GM06990 (cell line): ENCODE measurements at places on chromosomes 1 and 21.

DNA sequence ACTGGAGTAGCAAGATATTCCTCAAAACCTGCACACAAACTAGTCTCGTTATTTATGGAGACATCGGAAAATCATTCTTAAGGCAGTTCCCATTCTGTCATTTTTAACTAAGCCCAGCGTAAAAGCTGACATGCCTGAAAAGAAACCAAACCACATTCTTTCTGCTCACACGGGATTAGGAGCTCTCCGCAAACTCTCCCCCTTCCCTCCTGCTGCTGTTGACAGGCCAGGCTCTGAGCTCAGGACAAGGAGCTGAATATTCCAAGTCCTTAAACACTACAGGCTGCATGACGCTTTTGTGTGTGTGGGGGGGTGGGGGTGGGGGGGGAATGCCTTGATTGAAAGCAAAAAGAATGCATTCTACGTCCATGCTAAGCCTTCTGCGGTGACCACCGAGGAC is 5.2 kb downstream of the OLIG1 start:
- no peak for DNase-seq

- DNase-seq: no peak
Observed at GRCh38 chr1:23978805-23979204, 1.3 kb downstream of the SRSF10 start.

GRCh38 chr1:147625362-147625995 is 44.8 kb downstream of the ACP6 start:
- no peak for DNase-seq

- peak; percentile 90 for DNase-seq
Observed at GRCh38 chr21:42234464-42235241, 15.7 kb downstream of the ABCG1 start.

- peak; percentile 83 for DNase-seq
Observed at GRCh38 chr21:17780539-17780938, 38.6 kb downstream of the C21orf91 start.

DNA sequence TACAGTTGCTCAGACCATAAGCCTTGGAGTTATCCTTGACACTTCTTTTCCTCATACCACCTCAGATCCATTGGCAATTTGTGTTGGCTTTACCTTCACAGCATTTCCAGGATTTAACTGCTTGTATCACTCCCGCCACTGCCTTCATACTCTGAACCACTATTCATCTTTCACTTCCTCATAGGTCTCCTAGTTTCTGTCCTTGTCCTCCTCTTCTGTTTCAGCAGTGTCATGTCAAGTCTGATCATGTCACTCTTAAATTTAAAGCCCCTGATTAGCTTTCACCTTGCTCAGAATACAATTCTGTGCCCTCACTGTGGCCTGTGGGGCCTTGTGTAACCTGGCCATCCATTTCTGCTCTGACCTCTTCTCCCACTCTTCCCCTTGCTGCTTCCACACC is 34.7 kb upstream of the C1orf115 start:
- DNase-seq: peak; percentile 15

DNA sequence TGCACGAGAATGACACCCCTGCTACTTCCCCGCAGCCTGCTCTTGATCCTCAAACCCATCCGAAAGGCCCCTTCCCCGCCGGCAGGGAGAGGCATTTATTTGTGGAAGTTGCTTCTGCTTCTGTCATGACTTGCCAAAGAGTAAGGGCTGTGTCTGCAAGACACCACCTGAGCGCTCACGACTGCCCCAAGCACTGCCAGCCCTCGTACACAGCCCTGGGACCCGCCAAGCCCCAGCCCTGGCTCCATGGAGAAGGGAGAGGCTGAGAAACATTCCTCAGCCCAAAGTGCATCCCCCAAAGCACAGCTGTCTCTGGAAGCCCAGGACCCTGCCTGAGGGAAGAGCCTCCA is 6.3 kb upstream of the TPRG1L start:
- DNase-seq: no peak

- no peak for DNase-seq
Observed at GRCh38 chr1:72037745-72038343, 244.5 kb downstream of the NEGR1 start.

DNA sequence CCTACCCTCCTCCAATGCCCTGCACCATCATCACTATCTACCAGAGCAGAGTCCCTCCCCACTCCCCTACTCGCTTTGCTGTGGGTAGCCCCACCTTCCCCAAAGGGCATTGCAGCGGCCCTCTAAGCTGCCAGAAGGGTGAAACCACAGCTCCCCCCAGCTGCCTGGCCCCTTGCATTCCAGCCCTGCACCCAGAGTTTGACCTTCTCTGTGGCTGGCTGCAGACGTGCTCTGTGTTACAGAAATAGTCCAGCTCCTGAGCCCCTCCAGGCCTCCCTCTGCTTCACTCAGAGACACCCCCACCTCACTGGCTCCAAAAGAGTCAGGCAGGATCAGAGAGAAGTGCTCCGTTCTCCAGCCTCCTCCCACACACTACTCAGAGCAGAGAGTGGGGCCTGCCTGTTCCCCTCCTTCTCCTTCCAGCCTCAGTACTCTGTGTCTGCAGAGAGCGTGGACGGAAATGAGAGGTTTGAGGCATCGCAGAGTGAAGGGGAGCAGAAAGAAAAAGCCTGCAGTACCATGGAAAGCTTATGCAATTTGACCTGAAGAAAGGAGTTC is 63.2 kb downstream of the PLEKHA6 start:
- DNase-seq: no peak

DNA sequence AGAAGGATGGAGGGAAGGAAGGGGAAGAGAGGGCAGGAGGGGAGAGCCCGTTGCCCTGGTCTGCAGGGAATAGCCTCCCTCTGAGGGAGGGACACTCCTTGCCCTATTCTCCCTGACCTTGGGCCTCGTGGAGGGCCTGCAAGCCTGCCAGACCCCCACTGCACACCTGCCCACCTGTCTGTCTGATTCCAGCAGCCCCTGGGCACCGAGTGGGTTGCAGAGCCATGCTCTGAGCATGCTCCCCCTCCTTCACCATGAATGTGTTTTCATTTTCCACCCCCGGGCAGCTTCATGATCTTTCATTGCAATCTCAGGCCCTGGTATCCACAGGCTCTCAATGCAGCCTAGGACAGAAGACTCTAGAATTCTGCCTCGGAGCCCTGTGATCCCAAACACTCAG is 5.1 kb upstream of the NPHP4 start:
- no peak for DNase-seq

DNA sequence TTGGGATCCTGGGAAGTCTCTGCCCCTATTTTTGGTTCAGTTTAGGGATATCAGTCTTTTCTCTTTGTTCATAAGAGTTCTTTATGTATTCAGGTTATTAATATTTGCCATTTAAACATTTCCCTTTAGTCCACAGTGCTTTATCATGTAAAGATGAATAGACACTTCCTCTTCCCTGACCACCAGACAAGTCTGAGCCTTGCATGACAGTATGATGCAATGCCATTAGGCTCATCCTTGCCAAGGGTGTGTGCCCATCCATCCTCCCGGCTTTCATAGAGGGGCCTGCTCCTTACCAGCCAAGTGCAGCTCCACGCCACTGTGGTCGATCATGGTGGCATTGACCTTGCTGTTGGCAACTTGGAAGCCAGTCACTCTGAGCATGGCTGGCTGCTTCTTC is 52.1 kb downstream of the ZSCAN20 start:
- DNase-seq: no peak

DNA sequence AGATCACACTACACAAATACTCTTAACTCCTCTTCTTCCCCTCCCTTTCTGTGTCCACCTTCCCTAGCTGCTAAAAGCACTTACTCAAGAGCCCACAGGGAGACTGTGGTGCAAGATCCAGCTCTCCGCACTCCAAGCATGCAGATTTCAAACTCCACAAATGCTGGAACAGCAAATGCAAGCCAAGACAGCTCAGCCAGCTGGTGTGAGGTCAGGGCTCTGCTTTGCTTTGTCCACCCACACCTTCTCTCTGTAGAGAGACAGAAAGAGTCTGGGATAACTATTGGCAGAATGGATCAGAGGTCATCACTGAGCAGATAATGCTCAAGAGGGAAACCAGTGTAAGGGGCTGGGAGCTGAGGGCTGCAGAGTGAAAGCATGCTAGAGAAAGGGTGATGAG is 45.2 kb upstream of the DPT start:
- DNase-seq: no peak

- no peak for DNase-seq
Observed at GRCh38 chr1:91799159-91799558, 86.8 kb downstream of the TGFBR3 start.

DNA sequence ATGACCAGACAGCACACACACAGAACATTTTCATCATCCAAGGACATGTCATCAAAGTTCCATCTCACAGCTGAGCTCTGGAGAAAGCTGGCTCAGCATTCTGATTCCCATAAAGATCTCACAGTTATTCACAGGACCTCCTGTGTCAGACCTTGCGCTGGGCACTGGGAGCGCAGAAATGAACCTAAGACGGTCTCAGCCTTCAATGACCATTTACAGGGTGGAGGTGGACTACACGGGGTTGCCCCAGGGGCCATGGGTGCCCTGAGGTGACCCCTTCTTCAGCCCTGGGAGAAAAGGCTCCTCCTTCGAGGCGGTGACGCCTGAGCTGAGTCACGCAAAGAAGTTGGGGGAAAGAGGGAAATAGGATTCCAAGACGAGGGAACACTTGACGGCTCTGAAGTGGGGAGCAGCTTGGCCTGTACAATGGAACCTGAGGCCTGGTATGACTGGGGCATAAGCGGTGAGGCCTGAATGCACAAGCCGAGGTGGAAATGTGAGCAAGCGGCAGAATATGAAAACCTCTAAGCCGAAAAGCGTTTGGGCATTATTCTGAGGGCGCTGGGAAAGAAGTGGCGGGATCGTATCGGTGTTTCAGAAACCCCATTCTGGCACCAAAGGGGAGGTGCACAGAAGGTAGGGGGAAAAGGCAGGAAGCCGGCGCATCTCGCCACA is 797 bp downstream of the CC2D1B start:
- no peak for DNase-seq

GRCh38 chr1:113088972-113089371 is 16.0 kb downstream of the LRIG2 start:
- DNase-seq: no peak

DNA sequence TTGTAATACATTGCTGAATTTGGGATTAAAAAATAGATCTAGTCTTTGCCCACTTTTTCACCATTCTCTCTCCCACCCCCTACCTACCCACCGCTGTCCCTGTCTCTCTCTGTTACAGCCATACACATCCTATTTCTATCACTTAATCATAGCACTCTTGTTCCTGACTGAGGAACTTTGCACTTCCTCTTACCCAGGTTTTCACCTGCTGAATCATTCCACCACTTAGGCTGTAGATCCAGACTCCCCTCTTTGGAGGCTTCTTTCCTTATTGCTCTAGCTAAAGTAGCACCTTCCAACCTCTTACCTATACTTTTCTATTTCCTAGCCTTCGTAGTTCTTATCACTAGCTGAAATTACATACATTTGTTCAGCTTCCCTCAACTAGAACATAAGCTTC is 59.6 kb downstream of the ATP6V1G3 start:
- DNase-seq: no peak

DNA sequence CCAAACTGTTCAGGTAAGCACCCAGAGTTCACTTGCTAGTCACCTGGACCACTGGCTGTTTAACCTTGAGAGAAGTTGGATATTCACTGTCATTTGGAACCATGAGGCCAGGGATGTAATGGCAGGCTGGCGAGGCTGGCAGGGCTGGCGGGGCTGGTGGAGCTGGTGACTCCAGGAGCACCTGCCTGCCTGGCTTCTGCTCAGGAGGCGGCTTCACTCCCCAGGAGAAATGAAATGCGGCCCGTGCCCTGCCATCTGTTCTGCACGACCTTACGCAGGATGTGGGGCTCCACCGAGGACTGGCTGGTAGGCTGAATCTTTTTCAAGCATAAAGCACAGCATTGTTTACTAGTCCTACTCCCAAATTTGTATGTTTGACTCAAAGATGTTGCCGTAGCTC is 22.7 kb upstream of the MX1 start:
- no peak for DNase-seq

GRCh38 chr1:15966081-15966955 is 9.6 kb downstream of the ZBTB17 start:
- DNase-seq: peak; percentile 78

DNA sequence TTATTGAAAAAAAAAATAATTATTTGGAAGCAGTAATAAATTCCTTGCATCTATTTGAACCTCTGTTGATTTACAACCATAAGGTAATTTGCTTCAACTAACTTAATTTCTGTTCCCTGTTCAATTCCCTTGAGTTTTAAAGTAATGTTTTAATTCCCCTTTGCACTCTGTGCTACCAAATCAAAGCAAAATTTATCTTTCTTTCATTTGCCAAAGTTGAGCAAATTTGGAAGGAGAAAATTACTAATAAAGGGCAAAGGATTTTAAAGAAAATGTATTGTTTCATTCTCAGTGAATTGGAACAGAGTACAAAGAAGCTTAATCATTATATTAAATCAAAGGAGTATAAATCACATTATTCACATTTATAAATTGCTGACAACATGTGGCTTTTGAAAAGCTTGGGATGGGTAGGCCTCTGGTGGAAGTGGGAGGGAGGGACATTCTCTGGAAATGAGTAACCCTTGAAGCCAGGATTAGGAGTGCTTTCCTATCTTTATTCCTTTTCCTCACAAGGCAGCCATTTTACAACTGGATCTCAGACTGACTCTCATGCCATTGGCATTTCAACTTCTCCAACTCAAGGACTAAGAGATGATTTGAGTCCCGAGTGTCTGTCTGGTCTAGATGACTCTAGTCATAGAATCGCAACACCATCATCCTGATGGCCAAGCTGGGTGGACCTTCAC is 331.6 kb upstream of the DUSP10 start:
- DNase-seq: no peak

GRCh38 chr1:221451741-221452140 is 290.1 kb downstream of the DUSP10 start:
- DNase-seq: no peak

- no peak for DNase-seq
Observed at GRCh38 chr1:27010226-27010994, 2.2 kb downstream of the TENT5B start.

DNA sequence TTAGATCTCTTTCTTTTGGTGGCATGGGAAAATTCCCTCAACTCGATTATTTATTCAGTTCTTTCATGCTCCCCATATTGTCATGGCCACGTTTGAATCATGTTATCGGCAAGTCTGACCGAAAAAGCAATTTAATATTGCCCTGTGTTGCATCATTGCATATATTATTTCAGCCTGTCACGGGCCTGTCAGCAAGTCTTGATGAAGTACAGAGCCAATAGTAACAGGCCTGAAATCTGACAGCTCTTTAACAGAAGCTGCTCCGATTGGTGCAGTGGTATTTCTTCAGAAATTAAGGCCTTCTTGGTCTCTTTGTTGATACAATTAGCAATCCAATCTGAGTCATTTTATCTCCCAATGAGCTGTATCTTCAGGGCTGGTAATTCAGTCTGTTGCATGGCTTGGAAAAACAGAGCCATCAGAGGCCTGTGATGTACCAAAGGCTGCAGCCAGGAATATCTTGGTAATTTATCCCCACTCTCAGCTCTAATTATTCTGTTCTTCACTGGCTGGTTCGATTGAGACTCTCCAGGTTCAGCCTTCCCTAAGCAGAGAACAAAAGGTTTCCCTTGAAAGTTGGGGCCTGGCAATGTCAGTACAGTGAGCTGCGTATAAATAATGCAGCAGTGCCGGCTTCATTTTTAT is 149.5 kb downstream of the FGGY start:
- DNase-seq: no peak

- peak; percentile 80 for DNase-seq
Observed at GRCh38 chr1:101178688-101179491, 57.9 kb upstream of the S1PR1 start.
